ENCODE measurements at places on chromosomes 2 and 18.
A peak's percentile ranks its signal among the peaks of the same experiment; 100 is the strongest.

DNA sequence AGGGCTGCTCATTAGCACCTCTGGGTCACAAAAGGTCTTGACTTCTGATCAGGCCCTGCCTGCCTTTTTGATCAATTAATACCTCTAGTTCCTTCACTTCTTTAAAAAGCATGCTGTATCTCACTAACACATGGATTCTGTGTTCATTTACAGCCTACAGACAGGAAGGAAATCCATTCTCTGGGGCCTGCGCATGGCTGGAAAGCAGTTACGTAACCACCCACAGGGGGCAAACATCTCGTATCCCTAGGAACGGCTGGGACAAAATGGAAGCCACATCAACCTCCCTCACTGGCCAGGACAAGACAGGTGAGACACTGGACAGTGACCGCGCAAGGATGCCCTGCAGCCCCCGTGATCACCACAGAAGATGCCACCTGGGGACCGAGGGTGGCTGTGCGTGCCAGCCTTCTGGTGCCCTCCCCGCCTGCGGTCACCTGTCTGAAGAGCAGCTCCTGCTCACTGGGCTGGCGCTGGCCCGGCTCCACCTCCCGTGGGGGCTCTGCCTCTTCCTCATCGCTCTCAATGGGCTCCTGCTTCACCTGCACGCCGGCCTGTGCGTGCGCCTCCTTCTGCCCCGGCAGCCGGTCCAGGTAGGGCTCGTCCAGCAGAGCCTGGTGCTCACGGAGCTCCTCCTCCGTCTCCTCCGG lies 266.9 kb downstream of the TWIST2 start:
- no peak for DNase-seq

DNA sequence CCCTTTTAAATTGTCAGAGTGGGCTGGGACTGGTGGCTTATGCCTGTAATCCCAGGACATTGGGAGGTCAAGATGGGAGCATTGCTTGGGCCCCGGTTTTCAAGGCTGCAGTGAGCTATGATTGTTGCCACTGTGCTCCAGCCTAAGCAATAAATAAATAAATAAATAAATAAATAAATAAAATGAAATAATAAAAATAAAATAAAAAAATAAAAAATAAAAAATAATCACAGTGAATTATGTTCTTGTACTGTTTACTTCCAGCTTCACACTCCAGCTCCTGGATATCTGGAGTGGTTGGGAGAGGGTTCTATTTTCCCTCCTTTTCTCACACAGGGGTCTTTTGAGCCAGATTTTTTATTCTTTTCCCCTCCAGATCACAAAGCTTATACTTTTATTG lies 26.2 kb upstream of the PNPT1 start:
- DNase-seq: no peak

- no peak for DNase-seq
These were observed 298.4 kb upstream of the HS6ST1 start for GRCh38 chr2:128617029-128617590.

GRCh38 chr2:20001361-20001863 lies 11.1 kb downstream of the MATN3 start:
- no peak for DNase-seq

GRCh38 chr2:174035981-174036742 lies 71.0 kb upstream of the SP3 start:
- no peak for DNase-seq

GRCh38 chr18:46843372-46843771 lies 73.9 kb downstream of the PIAS2 start:
- DNase-seq: no peak

- DNase-seq: no peak
These were observed 17.3 kb upstream of the MTX2 start for GRCh38 chr2:176251928-176252327.

GRCh38 chr2:77119333-77119732 lies 402.8 kb downstream of the LRRTM4 start:
- DNase-seq: no peak

DNA sequence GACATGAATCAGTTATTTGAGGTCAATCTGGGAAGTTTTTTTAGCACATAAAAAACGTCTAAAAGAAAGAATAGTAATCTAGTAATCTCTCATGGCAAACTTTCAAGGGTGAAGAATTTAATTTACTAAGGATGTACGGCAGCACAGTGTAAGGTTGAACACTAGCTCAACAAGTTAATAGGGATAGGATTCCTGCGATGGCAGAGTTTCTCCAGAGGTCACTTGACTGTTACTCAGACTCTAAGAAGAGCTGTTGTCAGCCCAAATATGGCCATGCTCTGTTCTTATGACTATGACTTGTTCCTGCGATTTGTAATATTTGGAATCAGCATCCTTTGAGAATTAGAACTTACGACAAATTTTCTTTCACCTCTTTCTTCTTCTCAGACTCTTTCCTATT lies 553.3 kb upstream of the TNP1 start:
- no peak for DNase-seq

- no peak for DNase-seq
These were observed 421.8 kb upstream of the MEX3C start for GRCh38 chr18:51619283-51619682.

DNA sequence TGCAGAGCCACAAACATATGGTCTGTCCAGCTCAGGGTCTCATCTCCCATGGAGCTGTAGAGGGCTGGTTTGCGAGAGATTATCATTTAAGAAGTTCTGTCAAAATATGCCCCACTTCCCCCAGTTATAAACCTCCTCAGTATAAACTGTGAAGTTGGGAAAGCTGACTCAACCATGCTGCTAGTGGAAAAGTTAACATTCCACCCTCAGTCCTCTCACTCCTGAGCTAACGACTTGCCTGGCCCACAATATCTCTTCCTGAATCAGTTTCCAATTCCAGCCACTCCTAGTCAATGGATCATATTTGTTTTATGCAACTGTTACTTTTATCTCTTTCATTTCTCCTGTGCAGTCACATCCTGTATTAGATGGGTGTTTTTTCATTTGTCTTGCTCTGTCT lies 326.2 kb downstream of the SETBP1 start:
- DNase-seq: no peak

DNA sequence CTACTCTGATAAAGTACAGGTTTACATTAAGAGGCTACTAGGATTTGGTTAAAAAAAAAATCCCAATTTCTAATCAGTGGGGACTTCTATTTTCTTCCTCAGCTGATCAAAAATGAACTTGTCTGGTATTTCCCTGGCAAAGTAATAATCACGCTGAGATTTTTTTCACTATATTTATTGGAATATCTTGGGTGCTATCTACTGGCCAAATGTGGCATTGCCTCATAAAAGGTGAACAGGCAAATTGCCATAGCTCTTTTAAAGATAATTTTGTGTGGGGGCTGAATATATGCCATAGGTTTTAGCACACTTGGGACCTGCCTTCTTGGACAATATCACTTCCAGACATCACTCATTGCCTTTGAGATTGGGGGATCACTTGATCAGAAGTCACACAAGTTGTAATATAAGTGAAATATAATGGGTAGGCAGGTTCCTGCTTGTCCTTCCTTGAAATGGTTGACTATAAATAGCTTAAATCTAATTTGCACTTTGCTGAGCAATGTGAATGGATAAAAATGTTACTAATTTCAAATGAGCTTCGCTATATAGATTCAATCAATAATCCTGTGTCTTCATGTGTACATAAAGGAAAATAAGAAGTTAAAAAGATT lies 7.0 kb upstream of the NXPH2 start:
- DNase-seq: peak; percentile 57

DNA sequence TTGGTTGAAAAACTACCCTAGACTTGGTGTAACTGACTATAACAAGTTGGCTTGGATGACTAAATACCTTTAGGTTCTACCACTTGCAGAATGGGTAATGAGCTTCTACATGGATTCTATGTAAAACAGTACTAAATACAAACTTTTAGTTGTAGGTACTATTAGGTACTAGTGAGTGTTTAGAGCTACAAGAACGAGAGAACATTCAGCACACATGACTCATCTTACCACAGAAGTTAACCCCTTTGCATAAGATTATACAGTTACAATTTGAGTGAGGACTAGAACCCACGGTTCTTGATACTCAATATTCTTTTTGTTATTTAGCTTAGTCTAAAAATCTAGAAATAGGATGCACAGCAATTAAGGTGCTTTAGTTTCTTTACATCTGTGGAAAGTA lies 101.7 kb upstream of the TFCP2L1 start:
- DNase-seq: no peak

- DNase-seq: no peak
These were observed 225.6 kb downstream of the ASXL3 start for GRCh38 chr18:33803636-33804035.

DNA sequence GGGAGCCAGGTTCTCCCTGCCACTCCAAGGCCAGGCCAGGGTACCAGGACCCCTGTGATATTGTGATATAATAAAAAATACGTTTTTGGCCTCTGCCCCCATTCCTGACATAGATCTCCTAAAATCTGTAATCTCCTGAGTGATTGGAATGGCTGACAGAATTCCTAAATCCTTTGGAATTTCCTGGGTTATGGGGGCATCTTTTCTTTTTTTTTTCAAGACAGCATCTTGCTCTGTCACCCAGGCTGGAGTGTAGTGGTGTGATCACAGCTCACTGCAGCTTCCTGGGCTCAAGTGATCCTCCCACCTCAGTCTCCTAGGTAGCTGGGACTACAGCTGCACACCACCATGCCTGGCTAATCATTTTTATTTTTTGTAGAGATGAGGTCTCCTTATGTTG lies 26.2 kb upstream of the TUBB6 start:
- no peak for DNase-seq

DNA sequence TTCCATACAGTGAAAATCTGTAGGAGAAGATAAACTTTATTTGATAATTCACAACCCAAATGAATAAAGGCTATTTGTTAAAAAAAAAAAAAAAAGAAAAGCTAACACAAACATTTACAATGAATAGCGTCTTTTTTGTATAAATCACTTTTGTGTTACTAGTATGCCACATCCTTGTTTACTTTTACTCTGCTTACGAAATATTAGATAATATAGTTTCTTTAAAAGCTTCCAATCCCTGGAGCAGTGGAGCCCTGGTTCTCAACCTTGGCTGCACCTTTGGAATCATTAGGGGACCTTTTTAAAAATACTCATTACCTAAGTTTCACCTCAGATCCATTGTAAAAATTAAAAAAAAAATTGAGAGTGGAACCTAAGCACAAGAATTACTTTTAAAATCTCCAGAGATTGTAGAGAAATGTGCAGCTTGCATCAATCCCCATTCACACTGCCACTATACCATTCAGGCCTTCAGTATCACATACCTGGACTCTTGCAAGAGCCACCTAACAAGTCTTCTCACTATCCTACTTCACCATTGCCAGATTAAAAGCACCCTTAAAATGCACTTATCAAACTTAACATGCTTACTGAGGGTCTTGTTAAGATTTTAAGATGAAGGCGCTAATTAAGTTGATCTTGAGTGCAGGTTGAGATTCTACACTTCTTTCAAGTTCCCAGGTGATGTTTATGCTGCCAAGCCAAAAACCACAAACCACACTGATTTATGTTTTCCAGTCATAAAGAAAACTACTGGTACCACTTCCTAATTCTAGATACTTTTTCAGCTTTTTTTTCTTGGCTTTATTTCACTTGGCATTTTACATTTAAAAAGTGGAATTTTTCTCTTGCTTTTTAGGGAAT lies 59.7 kb upstream of the ZC3H15 start:
- no peak for DNase-seq

GRCh38 chr2:195543902-195544894 lies 112.8 kb upstream of the SLC39A10 start:
- no peak for DNase-seq

GRCh38 chr2:8524388-8524787 lies 157.5 kb upstream of the ID2 start:
- no peak for DNase-seq

GRCh38 chr2:134070281-134070741 lies 183.6 kb upstream of the MGAT5 start:
- no peak for DNase-seq

- DNase-seq: no peak
These were observed 13.5 kb downstream of the MALL start for GRCh38 chr2:110101901-110102803.

- no peak for DNase-seq
These were observed 198.8 kb upstream of the TWIST2 start for GRCh38 chr2:238649123-238649522.

DNA sequence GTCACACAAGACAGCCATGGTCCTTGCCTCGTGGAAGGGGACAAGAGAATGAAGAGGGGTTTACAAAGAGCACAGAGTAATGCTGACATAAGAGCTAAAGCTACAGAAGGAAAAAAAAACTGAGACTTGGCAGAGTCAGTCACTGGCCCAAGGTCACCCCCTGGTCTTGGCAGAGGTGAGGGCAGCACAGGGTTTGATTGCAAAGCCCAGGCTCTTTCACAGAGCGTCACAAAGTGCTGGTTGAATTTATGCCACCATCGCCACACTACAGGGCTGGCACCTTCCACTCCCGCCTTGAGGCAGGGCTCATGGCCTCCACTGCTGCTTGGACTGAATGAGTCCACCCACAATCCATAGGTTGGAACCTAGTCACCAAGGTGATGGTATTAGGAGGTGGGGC lies 190.2 kb downstream of the INHBB start:
- DNase-seq: no peak

- no peak for DNase-seq
These were observed 250.5 kb downstream of the TFCP2L1 start for GRCh38 chr2:121034551-121034950.

- no peak for DNase-seq
These were observed 698.5 kb downstream of the NR4A2 start for GRCh38 chr2:155633887-155634570.

GRCh38 chr18:63511285-63511684 lies 30.9 kb upstream of the SERPINB12 start:
- no peak for DNase-seq

- no peak for DNase-seq
These were observed 204.4 kb downstream of the NCKAP5 start for GRCh38 chr2:133363884-133364283.

- no peak for DNase-seq
These were observed 128.1 kb upstream of the MSTN start for GRCh38 chr2:190190507-190191162.

GRCh38 chr18:76783786-76784484 lies 38.4 kb upstream of the ZNF236 start:
- DNase-seq: no peak

- DNase-seq: no peak
These were observed 124.8 kb upstream of the RMDN2 start for GRCh38 chr2:37800176-37800858.

DNA sequence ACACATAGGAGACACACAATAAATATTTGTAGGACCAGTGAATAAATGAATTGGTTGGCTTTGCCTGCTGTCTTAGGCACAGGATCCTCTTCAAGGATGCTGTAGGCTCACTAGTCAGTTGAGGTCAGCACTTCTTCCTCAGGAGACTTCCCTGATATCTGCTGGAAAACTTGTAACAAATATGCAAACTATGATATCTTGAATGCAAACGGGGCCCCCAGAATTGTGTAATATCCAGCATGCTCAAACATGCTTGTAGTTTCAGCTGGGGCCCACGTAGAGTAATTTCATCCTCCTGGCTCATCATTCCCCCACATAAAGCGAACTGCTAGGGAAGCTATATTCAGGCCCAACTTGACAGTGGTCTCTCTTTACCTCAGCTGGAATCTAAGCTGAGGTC lies 43.6 kb downstream of the POLE4 start:
- no peak for DNase-seq
